AG04450 (cell line): ENCODE measurements at places on chromosomes 1 and 21.

GRCh38 chr1:3869751-3870301 is 12.6 kb downstream of the DFFB start:
- DNase-seq, result no peak

DNA sequence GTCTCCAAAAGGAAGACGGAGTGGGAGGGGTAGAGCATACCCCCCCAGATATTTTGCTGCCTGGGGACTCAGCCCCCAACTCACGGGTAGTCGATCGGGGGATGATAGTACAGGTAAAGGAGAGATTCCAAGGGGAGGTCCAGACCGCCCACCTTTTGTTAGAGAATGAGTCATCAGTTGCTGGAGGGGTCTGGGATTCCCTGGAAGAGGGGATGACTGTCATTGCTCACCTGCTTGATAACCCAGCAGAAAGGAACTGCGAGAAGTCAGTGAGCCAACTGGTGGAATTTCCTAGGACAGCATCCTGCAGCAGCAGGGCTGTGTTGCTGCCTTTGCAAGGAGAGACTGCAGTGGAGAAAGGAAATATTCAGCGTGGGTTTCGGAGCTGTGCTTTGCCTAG is 64.4 kb downstream of the MACF1 start:
- no peak for DNase-seq

GRCh38 chr1:172352435-172352834 is 68.0 kb upstream of the C1orf105 start:
- DNase-seq, result no peak

DNA sequence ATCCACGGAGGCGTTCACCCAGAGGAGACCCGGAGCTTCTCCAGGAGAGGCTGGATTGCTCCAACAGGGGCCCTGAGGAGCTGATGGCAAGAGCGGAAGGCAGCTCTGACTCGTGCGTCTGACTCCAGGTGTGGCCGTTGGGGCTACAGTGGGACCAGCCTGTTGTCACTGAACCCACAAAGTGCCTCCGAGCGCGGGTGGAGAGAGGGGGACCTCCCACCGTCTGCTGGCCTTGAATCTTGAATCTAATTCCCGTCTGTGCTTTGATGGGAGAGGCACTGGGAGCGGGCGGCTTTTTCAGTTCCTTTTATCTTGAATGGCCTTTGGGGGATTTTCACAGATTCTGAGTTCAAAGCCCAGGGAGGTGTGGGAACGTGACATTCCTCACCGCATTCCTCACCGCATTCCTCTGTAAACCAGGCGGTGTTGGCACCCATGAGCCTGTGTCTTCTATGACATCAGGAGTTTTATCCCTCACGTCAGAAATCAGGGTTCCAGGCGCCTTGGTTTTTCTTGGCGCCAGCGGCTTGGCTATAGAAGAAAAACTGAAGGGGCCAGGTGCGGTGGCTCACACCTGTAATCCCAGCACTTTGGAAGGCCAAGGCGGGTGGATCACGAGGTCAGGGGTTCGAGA is 39.2 kb upstream of the COL18A1 start:
- DNase-seq, result peak; percentile 20

GRCh38 chr21:15241997-15242736 is 177.4 kb upstream of the NRIP1 start:
- DNase-seq, result no peak

- DNase-seq, result no peak
Observed at GRCh38 chr1:230189341-230189740, 122.3 kb downstream of the GALNT2 start.

- DNase-seq, result no peak
Observed at GRCh38 chr1:29640428-29640785, 404.1 kb downstream of the PTPRU start.

DNA sequence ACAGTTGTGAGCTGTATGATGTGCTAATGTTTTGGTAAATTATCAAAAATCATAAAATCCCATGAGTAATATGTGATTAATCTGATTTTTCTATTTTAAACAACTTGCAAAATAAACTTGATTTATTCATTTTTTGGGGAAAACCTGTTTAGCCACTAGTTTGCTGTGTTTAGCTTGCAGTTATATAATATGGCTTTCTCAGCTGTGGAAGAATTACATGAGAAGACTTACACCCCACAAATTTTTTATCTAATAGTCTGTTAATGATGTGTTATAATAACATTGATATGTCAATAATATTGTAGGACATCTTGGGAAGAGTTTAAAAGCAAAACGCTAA is 2.4 kb upstream of the ERRFI1 start:
- no peak for DNase-seq

DNA sequence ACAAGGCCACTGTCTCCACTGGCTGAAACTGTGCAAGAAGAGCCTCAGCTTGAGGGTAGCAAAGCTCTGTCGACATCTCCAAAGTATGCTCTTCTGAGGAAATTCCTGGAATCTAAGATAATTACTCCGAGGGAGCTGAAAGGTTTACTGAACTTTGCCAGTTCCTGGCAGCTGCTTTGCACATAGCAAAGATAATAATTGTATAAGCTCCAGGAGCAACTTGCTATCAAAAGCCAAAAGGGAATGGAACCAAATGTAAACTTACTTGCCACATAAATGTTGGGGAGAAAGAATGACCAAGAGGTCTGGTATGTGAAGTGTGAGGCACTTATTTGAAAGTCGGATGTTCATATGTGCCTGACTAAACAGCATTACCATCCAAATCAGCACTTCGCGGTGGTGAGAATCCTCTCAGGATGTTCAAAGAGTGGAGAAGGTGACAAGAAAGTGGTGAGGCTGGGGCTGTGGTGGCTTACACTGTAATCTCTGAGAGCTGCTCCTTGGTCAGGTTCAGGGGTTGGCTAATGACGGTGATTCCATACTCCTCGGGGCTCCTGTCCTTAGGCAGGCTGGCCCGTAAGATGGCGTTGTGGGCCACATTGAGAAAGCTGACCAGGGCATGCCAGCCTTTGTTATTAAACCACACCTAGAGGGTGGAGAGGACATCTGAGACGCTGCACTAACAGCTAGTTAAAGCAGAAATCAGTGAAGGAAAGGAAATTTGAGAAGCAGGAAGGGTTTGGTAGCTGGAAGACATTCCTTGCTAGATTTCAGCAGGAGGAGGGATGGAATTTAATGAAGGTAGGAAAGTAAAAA is 100.0 kb downstream of the ABCA4 start:
- peak; percentile 93 for DNase-seq

DNA sequence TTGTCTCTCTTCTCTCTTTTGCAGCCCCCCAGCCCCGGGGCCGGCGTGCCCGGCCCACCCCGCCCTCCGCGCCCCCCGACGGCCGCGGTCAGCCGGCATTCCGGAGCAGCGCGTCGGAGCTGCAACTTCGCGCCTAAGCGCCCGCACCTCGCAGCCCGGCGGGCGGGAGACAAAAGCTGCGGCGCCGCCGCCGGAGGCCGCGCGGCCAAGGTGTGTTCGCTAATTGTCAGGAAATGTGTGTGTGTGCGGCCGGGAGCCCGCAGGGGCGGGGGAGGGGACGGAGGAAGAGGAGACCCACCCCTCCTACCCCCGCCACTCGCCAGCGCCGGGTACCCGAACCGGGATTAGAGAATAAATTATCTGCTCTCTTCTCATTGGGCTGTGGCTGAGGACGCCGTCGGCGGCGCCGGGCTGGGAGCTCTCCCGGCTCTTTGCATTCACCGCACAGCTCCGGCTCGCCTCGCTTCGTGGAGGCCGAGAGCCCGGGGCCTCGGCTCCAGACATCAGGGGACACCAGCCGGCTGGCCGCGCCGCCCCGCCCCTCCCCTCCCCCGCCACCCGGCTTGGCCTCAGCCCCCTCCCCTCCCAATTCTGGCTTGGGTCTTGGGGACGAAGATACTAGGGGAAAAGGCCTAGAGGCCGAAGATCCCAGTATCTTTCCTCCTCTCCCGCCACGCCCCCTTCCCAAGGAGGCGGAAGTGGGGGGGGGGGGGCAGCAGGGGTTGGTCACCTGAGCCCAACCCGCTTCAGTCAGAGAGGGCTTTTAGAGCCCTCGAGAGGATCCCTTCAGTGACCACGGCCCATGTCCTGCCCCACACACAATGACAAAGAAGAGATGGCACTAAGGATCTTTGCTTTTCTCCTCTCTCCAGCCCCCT is 1.3 kb upstream of the BLACAT1 start:
- no peak for DNase-seq

- DNase-seq, result no peak
Observed at GRCh38 chr1:109527098-109527811, 12.4 kb upstream of the GPR61 start.

DNA sequence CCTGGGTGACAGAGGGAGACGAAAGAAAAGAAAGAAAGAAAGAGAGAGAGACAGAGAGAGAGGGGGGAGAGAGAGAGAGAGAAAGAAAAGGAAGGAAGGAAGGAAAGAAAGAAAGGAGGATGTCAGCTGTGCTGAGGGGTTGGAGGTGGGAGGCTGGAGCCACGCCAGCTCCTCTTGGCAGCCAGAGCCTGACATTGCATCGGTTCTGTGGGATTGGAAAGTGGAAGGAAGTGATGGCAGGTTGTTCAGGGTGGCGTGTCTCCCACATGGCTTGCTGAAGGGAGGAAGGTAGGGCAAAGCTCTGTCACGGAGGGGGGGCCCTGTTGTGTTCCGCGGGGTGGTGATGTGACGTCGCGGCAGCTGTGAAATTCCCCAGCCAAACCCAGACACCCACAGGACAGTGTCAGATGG is 30.7 kb downstream of the EIF2D start:
- no peak for DNase-seq

DNA sequence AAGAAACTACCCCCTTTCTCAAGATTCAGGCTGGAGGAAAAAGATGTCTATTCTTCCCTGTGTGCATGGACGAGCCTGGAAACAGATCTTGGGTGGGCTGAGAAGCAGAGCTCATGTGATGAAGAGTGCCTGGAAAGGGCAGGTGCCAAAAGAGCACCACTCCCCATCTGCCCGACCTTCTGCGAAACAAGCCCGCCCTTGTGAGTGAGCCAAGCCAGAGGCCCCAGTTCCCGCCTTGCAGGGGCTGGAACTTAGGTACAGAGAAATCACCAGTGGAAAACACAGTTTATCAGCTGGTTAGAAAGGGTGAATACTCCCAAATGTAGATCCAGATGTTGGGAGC is 26.7 kb upstream of the A3GALT2 start:
- no peak for DNase-seq

- DNase-seq, result no peak
Observed at GRCh38 chr1:83689921-83690868, 308.7 kb downstream of the TTLL7 start.

DNA sequence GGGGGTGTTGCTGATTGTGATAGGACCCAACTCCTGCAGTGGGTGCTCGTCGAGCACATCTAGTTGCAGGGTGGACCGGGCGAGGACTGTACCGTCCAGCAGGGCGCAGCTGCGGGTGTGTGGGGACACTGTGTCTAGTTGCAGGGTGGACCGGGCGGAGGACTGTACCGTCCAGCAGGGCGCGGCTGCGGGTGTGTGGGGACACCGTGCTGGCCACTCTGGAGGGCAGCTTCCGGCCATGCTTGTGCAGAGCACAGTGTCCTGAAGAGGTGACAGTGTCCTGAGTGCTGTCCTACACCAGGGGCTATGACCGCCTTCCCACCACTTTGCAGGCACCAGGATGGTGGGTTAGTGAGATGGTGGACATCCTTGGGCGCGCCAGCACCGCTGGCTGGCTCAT is 4.6 kb upstream of the TRPM2 start:
- DNase-seq, result no peak

GRCh38 chr1:3249631-3250501 is 180.9 kb downstream of the PRDM16 start:
- DNase-seq, result no peak

DNA sequence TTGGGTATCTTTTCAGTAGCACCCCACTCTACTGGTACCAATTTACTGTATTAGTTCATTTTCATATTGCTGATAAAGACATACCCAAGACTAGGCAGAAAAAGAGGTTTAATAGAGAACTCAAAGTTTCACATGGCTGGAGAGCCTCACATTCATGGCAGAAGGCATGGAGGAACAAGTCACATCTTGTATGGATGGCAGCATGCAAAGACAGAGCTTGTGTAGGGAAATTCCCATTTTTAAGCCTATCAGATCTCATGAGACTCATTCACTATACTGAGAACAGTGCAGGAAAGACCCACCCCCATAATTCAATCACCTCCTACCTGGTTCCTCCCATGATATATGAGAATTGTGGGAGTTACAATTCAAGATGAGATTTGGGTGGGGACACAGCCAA is 878.6 kb upstream of the ADGRL4 start:
- DNase-seq, result no peak
